ENCODE measurements at places on chromosomes 16 and 17.

- no peak for DNase-seq
These were observed 49.0 kb downstream of the NACA2 start for GRCh38 chr17:61542027-61542426.

GRCh38 chr16:11032000-11032921 is 87.9 kb downstream of the CLEC16A start:
- no peak for DNase-seq

DNA sequence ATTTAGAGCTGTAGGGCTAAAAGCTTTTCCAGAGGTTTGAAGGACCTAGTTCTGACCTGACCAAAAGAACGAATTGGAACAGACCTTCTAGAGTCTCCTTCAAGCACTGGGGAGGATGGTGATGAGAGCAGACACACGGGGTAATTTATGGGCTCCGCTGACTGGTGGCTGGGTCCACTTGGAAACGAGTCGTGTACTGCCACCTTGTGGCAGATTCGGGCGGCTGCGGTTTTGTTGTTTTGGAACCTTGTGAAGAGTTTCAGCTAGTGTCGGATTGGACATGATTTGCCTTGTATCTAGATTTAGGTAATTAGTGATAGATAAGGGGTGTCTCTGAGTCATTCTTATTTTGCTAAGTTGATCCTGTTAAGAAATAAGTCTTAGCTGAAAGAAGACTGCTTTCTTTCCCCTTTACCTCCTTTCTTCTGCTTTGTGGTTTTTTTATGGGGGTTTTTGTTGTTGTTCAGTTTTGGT is 98.9 kb downstream of the AATF start:
- peak; percentile 77 for DNase-seq

GRCh38 chr16:88355093-88355388 is 27.7 kb upstream of the ZNF469 start:
- DNase-seq: no peak

- no peak for DNase-seq
These were observed 17.7 kb downstream of the TAOK1 start for GRCh38 chr17:29407856-29408255.

- no peak for DNase-seq
These were observed 1.1 kb downstream of the C1QTNF1 start for GRCh38 chr17:79024901-79025737.

DNA sequence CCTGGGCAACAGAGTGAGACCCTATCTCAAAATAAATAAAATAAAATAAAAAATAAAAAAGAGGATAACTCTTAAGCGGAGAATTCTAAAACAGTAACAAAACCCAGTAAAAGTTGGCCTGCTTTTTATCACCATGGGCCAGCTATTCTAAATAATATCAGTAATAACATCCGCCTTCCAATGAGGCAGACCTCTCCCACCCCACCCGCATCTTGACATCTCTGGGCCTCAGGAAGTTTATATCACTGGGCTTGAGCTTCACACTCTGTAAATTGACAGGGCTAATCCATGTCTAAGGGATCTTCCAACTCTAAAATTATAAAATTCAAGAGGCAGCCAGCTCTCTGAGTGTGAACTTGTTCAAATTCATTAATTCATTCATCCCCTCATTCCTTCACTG is 82.9 kb upstream of the MTMR4 start:
- no peak for DNase-seq

DNA sequence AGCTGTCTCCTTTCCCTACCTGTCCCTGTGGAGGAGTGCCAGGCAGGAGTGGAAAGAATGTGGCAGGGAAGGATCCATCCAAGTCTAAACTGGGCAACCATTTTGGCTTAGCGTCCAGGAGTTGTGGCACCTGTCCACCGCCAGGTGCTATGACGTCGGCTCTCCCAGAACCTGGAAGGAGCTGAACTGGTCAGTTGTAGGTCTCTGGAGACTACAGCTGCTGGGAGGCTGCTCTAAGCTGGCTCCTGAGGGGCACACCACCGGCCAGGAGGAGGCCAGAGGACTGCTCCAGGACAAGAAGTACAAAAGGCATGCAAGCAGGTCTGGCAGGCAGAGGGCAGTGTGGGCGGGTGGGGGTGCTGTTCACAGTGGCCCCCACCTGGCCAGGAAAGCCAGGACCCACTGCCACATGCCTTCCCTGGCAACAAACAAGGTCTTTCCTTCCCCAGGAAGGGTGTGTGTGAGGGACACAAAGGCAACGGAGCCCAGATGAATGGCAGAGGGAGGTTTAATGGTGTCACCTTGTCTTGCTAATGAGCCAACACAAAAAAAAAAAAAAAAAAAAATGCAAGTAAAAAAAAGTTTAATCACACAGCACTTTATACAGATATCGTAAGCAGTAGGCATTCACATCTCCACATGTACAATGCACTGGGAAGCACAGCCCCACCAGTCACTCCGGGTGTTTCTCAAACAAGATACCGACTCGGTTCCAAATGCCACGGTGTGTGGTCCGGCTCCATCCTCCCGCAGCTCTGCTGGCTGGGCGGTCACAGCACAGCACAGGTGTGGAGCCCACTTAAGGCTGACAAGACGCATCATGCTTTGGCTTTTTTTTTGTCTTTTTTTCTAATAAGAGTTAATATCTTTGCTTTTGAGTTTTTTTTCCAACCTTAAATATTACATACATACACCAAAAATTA is 4.8 kb downstream of the SPHK1 start:
- no peak for DNase-seq

DNA sequence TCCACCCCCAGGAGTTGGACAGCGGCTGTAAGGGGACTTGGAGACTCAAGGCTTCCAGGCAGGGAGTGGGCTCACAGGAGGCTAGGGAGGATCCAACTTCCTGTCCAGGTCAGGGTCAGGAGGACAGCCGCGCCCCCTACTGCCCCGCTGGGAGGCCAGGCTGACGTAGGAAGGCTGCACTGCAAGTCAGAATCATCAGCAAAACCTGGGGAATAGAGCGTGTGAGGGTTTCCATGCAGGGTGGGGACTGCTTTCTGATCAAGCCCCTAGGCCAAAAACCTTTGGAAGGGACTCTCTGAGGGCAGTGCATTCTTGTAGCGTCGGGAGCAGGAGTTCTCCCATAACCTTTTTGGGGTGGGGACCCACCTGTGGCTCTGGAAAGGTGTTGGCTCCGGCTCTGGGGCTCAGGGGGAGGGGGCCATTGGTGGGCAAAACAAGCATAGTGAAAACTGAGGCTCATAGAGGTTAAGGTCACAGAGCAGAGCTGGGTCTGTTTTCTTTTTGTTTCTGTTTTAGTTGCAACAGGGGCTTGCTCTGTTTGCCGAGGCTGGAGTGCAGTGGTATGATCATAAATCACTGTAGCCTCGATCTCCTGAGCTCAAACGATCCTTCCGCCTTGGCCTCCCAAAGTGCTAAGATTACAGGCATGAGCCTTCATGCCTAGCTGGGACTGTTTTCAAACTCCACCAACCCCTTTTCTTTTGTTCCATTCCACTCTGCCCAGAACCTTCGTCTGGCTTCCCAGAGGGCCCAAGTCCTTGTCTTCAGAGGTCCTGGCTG is 22.1 kb downstream of the RAI1 start:
- no peak for DNase-seq

DNA sequence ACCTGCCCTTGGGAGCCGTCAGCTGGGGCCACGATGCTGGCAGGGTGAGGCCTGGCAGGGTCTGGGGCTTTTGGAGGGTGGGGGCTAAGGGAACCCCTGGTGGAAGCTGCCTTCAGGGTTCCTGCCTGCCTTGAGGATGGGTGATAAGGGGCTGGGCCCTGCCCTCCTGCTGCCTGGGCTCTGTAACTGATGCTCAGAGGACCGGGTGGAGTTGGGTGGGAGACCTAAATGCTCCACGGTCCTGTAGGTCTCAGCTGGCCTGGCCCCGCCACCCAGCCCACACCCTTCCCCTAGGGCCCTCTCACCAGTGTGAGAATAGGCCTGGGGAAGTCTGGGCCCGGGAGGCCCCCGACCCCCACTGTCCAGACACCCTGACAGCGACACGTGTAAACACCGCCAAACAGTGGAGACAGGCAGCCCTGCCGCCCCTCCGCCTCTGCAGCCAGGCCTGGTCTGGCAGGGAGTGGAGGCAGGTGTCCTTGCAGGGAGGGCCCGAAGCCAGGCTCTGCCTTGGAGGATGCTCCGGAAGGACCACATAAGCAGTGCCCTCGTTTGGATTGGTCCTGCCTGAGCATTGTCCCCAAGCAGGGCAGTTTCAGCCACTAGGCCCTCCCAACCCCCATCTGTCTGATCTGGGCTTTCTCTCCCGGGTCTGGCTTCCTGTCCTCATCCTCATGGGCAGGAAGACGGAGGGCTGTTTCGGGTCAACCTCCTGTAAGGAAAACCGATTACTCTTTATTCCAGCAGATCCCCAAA is 6.5 kb upstream of the BAHCC1 start:
- DNase-seq: no peak

DNA sequence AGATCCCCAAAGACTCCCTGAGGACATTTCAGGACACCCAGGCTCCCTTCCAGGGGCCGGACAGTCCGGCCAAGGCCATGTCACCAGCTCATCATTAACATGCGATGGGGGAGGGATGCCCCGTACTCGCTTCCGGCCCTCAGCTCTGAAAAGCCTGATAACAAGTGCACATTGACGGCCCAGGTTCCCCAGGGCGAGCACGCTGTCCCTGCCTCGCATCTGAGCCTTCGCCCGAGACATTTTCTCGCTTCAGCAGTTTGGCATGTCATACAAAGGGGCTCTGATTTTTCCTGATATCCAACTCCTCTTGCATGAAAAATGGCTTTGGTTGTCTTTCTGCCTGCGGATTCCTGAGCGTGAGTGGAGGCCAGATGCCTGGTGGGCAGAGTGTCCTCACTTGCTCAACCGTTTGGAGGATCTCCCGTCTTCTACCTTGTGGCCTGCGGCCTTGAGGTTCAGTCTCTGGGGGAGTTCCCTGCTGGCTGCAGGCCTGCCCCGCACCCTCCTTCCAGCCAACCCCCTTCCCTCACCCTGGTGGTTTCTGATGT is 14.1 kb downstream of the CACNG4 start:
- DNase-seq: no peak

GRCh38 chr16:31214708-31215286 is 878 bp downstream of the TRIM72 start:
- DNase-seq: no peak

DNA sequence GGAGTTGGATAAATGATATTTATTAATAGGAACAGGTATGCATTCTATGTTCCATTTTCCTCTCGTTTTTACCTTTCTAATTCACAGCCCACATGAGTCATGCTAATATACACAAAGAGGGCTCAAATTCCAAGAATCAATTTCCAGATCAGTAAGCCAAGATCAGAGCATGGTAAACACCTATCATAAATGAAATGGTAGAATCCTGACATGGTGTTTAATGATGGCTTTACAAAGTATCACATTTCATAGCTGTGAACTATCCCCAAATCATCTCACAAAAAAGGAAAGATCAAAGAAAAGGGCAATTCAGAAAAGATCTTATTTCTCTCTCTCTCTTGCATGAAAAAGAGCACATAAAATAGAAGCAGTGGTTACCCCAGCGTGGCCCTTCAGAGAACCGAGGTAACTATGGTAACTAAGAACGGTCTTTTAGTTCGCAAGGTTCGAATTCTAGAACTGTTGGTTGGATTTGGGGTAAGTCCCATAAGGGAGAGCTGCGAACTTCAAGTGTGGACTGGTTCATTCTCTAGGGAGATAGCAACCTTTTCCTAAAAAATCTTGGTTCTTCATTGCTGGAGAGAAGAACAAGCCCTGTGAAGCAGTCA is 73.0 kb downstream of the MARCHF10 start:
- DNase-seq: no peak

GRCh38 chr17:27888945-27889344 is 4.2 kb downstream of the LYRM9 start:
- no peak for DNase-seq

- peak; percentile 38 for DNase-seq
These were observed 46.0 kb downstream of the CPNE2 start for GRCh38 chr16:57138281-57138935.

DNA sequence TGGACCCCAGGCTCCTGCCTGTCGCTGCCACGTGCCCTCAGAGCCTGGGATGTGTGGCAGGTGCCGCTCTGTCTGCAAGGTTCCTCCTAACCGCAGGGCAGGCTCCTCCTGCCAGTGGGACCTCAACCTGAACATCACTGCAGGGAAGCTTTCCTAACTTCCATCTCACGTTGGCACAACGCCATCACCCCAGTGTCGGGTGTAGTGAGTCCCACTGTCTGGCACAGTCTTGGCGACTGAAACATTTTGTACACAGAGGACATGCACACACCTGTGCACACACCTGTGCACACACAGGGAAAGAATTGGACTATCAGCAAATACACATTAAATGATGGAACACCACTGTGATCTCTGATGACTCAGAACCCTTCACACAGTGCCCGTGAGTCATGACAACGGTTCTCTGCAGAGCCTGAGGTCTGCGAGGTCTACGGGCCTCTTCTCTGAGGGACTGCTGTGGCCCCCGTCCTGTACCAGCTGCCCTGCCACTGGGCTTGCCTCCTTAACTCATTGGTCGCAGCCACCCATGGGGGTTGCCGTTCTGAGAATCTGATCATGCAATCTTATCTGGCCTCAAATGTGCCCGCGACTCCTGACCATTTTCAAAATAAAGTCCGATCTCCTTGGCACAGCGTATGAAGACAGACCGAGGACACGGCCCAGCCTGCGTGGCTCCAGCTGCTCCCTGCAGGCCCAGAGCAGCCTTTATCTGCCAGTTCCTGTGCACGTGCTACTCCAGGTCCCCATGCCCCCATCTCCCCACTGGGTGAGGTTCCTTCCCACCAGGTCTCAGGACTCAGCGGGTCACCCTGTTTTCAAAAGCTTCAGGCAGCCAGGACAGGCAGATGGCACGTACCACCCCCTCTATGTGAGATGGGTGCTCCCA is 7.6 kb downstream of the CCDC57 start:
- DNase-seq: peak; percentile 53

DNA sequence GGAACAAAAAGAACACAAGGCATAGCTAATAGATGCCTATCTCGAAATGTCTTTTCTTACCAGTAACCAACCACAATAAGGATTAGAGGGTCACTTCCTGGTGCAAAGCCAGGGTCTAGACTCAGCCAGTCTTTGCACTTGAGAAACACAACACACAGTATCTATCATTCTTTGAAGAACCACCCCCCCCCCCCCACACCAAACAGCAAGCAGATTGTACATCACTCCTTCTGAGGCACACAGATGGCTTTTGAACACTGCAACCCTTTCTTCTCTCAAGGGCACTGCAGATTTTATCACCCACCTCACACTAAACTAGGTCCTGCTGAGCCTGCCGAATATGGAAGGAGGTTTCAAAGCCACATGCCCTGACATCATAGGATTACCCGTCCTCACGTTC is 145.6 kb downstream of the AATF start:
- no peak for DNase-seq

- no peak for DNase-seq
These were observed 225.6 kb downstream of the TANC2 start for GRCh38 chr17:63191610-63192009.

GRCh38 chr17:76048025-76048605 is 21.0 kb upstream of the EVPL start:
- no peak for DNase-seq

GRCh38 chr16:12323007-12323758 is 346.6 kb downstream of the SNX29 start:
- DNase-seq: peak; percentile 67

- no peak for DNase-seq
These were observed 12.1 kb upstream of the POLR3E start for GRCh38 chr16:22285080-22285479.

GRCh38 chr16:84482001-84482891 is 22.2 kb downstream of the MEAK7 start:
- no peak for DNase-seq
